ENCODE measurements at places on chromosomes 2 and 18.

- DNase-seq: no peak
These were observed 29.1 kb upstream of the CSRNP3 start for GRCh38 chr2:165440367-165440766.

- DNase-seq: peak; percentile 78
These were observed 290.3 kb upstream of the CCDC68 start for GRCh38 chr18:55249550-55249949.

GRCh38 chr2:55138014-55138881 lies 88.0 kb upstream of the RTN4 start:
- DNase-seq: no peak

GRCh38 chr2:239749272-239749873 lies 275.8 kb downstream of the NDUFA10 start:
- no peak for DNase-seq

DNA sequence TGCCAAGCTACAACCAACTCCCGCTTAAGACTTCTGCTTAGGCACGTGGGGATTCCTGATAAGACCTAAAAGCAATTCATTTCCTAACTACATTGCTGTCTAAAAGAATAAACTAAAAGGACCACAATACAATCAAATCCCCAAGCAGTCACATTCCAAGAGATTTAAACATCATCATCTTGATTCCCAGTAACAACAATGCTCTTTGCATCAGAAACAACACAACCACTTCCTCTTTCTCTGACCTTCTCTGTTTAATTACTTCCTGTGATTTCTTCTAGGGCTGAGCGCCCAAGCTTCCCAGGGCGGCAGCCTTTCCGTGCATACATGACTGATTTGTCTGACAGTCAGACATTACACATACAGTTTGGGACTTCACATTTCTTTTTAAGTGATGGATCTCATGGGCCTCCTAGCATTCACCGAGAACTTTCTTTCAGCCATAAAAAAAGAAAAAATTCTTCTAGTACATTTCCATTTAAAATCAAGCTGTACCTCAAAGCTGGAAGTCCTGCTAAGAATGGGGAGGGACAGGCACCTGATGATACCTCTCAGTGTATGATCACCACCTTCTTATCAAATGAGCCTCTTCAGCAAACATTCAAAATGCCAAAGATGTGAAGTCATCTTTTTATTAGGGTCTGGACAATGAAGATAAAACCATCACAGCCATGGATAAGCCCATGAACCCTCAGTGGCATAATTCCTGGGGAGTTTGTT lies 11.5 kb downstream of the SPRED2 start:
- DNase-seq: no peak

- no peak for DNase-seq
These were observed 262.6 kb upstream of the DCC start for GRCh38 chr18:52077251-52077983.

DNA sequence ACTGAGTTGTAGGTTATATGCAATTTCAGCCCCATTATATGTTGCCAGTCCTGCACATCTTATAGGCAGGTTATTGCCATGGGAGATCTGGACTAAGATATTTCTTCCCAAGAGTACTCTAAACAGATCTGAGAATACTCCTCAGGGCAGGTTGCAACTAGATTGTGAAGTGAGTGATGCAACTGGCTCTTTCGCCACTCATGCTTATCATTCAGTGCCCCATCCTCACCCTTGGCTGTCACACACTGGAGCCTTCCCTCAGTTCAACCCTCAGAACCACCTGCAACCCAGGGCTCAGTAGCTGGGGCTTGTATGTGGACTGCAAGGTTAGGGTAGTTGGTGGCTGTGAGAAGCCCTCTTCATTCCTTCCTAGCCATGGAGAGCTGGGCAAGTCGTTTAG lies 14.1 kb downstream of the MERTK start:
- DNase-seq: no peak

DNA sequence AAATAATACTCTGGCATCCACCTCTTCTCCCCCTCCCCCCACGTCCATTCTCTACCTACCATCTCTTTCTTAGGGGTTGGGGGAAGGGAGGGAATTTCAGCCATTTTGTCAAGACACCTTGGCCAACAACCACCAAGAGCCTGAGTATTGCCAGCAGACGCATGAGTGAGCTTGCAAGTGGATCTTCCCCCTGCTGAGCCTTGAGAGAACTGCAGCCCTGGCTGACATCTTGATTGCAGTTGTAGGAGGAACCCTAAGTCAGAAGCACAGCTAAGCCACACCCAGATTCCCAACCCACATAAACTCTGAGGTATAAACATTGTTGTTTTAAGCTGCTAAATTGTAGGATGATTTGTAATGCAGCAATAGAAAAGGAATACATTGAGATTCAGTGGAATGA lies 165.6 kb downstream of the TMEFF2 start:
- DNase-seq: peak; percentile 10

- DNase-seq: no peak
These were observed 7.0 kb downstream of the TRAPPC12 start for GRCh38 chr2:3386448-3386958.

DNA sequence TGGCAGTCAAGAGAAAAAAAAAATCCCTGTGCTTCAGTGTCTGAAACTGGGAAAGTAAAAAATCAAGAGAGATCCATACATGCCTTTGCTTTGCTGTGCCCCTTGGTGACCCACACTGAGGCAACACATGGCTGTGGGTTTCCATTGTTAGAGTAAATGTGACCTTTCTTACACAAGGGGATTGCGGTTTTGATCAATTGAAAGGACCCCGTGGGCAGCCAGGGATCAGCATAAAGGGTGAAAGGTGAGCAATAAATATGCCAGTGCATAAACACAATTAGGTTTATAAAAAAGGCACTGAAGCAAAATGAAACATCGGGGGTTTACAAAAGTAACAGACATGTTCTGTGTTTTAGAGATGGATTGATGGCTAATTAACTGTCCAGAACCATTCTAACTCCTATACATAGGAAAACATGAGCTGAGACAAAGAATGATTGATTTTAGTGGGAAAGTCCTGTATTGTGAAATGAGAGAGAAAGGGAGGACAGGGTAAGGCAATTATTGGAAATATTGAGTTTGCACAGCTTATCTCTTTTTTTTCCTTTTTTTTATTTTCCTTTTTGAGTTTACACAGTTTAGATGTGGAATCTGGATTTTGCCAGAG lies 40.7 kb upstream of the BBS5 start:
- DNase-seq: no peak

DNA sequence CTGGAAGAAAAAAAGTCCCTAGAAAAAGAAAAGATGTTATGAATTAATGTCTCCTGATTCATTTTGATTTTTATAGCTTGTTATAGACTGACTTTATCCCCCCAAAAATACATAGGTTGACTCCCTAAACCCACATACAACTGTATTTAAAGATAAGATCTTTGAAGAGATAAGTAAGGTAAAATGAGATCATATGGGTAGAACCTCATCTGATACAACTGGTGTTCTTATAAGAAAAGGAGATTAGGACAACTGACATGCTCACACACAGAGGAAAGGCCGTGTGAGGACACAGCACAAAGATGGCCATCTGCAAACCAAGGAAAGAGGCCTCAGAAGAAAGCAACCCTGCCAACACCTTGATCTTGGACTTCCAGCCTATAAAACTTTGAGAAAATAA lies 117.5 kb downstream of the CD226 start:
- no peak for DNase-seq

DNA sequence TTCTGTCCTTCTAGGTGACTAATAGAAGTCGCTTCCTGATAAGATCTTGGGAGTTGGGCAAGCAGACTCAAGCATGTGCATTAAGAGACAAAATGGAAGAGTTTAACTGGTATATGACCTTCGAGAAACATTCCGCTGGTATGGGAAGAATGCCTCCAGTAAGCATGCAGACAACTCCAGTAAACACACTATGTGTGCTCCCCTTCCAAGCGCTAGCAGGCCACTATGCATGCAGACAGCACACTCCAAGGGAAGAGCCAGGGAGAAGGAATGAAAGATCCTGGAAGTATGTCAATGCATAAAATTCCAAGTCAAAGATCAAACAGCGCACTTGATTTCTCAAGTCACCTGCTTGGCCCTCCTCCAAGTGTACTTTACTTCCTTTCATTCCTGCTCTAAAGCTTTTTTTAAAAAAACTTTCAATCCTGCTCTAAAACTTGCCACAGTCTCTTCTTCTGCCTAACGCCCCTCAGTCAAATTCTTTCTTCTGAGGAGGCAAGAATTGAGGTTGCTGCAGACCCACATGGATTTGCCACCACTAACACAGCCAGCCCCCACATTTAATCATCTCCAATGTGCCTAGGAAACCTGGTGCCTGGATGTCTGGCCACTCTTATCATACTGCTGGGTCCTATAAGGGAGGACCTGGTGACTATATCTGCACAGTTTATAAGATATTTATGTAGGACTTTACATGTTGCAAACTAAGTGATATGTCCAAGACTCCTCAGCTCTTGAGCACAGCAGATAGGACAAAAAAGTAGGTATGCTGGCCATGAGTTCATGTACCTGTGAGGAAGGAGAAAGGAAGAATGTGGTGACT lies 239.8 kb downstream of the PDE11A start:
- no peak for DNase-seq

- DNase-seq: no peak
These were observed 33.8 kb downstream of the TRIP12 start for GRCh38 chr2:229888031-229888430.

DNA sequence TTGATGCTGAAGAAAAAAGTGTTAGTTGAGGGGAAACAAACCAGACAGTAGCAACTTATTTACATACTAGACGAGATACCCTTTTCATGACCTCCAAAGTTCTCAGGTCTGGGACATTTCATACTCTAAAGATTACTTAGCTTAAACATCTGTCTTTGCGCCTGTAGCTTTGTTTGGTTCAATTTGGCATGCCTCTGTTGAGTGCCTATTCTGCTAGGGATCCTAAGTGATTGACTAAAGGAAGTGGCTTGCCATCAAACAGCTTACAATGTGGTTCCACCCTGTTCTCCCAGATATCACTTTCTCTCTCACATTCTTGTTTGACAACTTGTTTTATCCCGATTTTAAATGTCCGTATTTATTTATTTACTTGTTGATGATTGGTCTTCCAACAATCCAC lies 488.8 kb downstream of the PARD3B start:
- DNase-seq: no peak

- DNase-seq: no peak
These were observed 28.9 kb downstream of the RBBP8 start for GRCh38 chr18:22962004-22962403.

DNA sequence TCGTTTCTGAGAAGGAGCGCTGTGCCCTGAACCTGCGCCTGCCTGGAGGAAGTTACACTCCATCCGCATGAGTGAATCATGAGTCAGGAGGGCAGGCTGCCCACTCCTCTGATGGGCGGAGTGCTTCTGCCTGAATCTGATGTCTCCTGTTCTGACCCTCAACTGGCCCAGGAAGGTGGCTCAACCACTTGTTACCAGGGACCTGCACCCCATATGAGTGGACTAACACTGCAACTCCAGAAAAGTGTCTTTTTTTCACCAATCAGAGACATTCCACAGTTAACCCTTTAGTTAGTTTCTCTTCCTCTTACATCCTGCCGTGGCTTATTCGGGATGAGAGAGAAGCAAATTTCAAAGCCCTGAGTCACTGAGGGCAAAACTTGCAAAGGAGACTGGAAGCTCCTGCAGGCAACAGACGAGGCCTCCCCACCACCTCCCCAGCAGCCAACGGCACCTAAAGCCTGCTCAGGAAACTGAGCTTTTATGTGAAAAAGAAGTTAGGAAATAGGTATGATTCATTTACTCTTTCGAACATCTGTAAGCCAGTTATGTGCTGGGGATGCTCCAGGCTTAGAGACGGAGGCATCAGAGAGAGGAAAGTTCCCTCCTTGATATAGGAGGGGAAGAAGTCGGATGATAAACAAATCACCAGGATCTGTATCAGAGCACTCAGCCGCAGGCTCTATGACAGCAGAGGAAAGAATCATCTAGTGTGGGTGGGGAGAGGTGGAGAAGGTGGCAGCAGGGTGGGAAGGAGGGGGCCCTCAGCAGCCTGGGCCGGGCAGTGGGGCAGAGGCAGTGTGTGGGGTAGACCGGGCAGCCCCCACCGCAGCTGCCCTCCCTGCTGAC lies 30.9 kb downstream of the MBP start:
- peak; percentile 82 for DNase-seq

DNA sequence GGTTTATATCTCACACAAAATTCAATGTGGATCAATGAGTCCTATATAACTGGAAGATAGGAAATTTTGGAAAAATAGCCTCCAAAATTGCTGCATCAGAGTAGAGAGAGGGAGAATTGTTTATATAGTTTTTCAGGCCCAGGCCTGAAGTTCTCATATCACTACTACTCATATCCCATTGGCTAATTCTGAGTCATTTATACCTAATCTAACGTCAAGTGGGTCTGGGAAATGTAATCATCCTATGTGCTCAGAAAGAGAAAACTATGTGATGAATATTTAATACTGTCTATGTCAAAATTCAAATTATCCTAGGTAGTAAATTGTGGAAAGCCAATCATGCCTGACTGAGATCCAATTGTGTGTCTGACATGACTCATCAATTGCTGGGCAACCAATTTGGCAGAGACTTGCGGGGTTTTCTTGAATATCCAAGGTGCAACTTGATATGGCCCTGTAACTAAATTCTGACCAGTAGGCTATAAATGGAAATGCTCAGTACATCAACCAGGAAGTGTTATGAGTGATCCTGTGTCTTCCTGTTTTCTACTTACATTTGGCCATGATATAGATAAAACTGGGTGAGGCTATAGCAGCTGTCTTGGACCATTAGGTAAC lies 744.4 kb downstream of the KCNJ3 start:
- DNase-seq: no peak

GRCh38 chr2:2788076-2788475 lies 457.0 kb upstream of the MYT1L start:
- no peak for DNase-seq

- no peak for DNase-seq
These were observed 27.2 kb downstream of the TNS1 start for GRCh38 chr2:217975626-217976025.

DNA sequence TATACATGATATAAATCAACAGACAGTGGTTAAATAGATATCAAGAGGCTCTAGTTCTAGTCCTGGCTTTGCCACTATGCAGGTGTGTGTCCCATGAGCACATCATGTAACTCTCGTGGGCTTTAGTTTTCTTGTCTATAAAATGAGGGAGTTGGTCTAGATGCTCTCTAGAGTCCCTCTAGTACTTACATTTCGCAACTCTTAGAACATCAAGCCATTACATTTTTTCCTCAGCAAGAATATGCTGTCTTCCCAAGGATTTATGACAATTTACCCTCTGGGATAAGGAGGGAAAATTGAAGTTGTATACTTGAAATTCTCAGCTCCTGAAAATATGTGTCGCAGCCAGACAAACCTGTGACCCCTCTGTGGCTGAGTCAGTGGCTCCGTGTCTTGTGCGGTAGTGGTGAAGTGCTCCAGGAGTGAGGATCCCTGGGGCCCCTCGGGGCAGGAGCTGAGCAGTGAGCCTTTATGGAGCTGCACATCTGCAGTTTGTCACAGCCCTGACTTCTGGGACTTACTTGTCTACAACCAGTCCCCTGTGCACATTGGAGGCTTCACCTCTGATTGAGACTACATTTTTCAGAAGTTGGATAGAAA lies 6.8 kb downstream of the PKP4 start:
- no peak for DNase-seq

Data from activated CD4-positive, alpha-beta T cell treated with anti-CD3 and anti-CD28 coated beads, Interleukin-2, amount 50 U/mL, for 16 hours (primary cell).